ENCODE measurements at places on chromosomes 6 and 20. TPM values are rescaled to one million over a fixed set of nuclear protein-coding genes. Genes with fewer than 3 reads are reported as not detected.

Gene TFAP2D
- polyA plus RNA-seq, result not detected

Gene RPP21
- polyA plus RNA-seq, result 23.3 TPM

Gene GJA10
- not detected for polyA plus RNA-seq

Gene SLC35B2
- polyA plus RNA-seq, result 46.7 TPM

DNA sequence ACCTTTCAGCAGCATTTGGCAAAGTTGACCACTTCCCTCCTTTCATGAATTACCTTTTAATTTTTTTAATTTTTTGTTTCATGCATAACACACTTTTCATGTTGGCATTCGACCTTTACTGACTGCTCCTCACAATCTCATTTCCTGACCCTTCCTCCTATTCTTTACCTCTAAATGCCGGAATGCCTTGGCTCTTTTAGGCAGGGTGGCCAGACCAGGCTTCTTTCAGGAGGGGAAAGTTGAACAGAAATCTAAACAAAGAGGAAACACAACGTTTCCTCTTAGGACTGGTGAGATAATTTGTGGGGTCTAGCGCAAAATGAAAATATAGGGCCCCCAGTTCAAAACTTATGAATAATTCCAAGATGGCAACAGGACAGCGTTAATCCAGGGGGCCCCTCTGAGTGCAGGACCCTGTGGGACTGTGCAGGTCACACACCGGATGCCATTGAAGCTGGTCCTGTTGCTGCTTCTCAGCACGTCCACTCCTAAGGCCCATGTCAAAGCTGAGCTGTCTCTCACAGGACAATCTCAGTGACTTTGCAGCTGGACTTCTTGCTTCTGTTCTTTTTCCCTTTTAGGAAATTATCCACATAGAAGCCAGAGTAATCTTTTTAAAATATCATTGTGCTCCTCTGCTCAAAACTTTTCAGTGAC lies 313.8 kb downstream of the HDGFL1 start:
- DNase-seq, result no peak

DNA sequence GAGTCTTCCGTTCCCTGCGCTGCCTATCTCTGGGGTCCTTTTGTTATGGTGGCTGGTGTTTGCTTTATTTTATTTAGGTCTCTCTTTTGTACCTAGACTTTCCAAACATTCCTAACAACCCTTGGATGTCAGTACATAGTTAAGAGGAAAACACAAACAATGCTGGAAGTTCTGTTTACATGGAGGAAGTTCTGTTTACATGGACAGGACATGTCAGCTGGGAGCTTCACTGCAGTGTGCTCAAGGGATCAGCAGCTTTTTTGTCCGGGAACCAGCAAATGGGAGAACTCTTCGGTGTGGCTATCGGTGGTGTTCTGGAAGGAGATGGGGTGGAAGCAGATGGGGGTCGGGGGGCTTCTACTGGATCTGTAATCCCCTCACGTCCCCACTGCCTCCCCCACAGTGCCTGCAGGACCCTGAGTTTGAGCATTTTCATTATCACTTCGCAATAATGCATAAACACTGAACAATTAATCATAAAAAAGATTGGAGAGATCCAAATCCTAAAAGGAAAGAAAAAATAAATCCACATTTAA lies 2.7 kb downstream of the SERPINB6 start:
- no peak for DNase-seq

DNA sequence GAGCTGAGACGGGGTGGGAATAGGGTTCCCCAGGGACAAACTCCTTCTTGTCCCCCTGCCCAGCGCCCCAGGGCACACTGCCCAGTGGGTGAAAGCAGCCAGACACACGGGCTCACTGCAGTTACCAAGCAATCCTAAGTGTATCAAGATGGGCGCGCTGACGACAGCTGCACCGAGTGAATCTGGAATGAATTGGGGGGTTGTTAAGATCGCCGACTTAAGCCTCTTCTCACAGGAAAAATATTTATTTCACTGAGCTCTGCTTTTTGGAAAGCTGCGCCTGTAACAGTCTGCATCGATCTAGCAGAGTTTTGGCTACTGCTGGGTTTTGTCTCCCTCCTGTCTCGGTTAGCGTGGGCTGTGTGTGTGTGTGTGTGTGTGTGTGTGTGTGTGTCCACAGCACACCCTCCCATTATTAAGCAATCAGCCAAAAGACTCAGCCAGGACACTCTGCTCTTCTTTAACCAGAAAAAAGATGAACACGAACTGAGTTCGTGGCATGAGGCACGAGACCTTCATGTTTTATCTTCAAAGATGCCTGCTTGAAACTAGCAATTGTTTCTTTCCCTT lies 35.9 kb downstream of the RIPOR3 start:
- DNase-seq, result no peak

- DNase-seq, result no peak
Measured at GRCh38 chr20:53657732-53658131, 64.1 kb upstream of the ZNF217 start.

DNA sequence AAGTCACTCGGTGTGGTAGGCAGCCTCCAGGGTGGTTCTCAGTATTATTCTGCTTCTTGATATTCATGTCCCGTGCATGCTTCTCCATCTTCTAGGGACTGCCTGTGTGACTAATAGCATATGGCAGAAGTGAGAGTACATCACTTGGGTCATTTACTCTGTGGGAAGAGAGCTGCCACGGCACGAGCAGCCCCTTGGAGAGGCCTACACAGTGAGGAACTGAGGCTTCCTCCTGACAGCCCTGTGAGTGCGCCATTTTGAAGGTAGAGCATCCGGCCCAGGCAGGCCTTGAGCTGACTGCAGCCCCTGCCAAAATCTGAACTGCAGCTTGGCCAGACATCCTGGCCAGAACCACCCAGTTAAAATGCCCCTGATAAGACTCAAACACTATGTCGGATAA lies 17.3 kb upstream of the MCUR1 start:
- DNase-seq, result no peak

DNA sequence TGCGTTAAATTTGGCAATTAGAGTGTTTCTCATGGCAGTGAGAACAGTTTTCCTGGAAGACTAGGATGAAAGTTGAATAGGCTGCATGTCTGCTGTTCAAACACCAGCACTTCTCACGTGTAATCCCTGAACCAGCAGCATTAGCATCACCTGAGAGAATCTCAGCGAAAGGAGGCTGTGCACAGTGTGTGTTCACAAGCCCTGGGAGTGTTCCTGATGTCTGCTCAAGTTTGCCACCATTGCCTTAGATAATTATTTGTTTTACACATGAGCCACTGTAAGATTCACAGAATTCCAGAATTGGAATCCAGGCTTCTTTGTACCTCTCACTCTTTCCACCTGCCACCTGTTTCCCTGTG lies 117.3 kb downstream of the JARID2 start:
- DNase-seq, result no peak

All from left kidney (tissue), 8 donors.